ENCODE measurements at places on chromosomes 11 and 22.

GRCh38 chr22:30297276-30297990, 8.1 kb upstream of the CASTOR1 start:
- no peak for DNase-seq

GRCh38 chr11:55658031-55658573, 3.9 kb upstream of the OR4C6 start:
- no peak for DNase-seq

DNA sequence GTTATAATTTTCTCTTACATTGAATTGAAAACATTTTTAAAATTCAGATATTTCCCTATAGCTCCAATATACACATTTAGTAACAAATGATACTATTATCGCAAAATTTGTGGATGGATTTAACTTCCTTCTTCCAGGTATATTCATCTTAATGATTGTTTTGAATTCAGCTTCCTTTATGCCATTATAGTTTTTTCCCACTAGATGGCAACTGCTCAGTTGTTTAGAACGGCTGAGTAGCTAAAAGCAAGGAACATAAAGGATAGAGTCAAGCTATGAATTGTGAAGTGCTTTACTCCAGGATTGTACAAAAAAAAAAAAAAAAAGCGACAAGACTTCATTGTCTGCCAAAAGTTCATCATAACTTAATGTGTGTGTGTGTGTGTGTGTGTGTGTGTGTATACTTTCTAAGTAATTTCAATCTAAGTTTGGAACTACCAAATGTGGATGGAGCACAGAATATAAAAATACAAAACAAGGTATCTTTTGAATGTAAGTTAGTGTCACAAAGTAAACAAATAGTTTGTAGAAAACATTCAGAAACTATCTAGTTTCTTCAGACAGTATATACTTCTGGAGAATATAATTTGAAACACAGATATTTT, 846.4 kb downstream of the DLG2 start:
- no peak for DNase-seq

- DNase-seq = no peak
Measured at GRCh38 chr11:18669219-18669596, 29.4 kb upstream of the TMEM86A start.

DNA sequence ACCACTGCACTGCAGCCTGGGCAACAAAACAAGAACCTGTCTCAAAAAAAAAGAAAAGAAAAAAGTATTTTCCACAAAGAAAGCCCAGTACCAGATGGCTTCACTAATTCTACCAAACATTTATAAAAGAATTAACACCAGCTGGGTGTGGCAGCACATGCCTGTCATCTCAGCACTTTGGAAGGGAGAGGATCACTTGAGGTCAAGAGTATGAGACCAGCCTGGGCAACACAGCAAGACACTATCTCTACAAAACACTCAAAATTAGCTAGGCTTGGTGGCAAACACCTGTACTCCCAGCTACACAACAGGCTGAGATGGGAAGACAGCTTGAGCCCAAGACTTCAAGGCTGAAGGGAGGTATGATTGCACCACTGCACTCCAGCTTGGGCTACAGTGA, 20.1 kb downstream of the RSF1 start:
- no peak for DNase-seq

GRCh38 chr22:36235585-36235984, 3.7 kb downstream of the APOL2 start:
- peak; percentile 56 for DNase-seq

GRCh38 chr11:95514416-95515110, 275.0 kb downstream of the FAM76B start:
- DNase-seq = no peak

- DNase-seq = no peak
Measured at GRCh38 chr11:88448131-88448670, 110.7 kb upstream of the CTSC start.

- DNase-seq = no peak
Measured at GRCh38 chr11:111427471-111427912, 48.4 kb upstream of the POU2AF1 start.

GRCh38 chr11:61007383-61007955, 36.0 kb downstream of the CD6 start:
- DNase-seq = no peak

DNA sequence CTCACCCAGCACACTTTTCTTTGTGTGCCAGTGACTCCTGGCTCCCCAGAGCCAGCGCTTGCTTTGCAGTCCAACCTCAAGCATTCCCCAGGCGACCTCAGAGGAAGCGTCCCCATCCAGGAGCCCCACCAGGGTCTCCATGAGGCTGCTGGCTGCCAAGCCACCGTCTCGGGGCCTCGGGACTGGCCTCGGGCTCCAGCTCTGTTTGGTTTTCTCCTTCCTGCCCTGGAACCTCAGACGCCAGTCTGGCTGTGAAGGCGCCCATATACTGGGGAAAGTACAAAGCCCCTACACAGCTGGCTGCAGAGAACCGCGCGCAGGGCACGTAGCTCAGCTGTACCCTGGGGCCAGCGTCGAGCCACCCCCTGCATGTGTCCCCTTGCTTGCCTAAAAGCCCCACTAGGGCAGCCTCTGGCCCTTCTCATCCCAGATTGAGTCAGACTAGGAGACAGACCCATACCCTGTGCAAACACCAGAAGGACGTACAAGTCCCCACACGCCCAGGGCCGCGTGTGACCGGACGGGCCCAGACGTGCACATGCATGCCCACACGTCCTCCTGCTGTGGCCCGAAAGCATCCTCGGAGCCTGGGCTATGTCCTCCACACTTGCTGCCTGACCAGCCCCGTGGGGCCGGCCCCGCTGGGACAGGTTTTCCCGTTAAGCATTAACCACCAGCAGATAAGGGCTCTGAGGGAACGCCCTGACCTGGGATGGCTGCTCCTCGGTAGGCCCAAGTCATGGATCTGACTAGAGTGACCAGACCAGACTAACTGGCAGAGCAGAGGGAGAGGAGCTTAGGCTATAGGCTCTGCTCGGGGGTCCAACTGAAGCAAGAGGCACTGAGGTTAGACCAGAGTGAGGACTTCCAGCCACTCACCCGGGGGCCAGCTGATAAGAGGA, 4.2 kb upstream of the SYT8 start:
- no peak for DNase-seq

- no peak for DNase-seq
Measured at GRCh38 chr22:25546751-25547150, 17.7 kb upstream of the GRK3 start.

DNA sequence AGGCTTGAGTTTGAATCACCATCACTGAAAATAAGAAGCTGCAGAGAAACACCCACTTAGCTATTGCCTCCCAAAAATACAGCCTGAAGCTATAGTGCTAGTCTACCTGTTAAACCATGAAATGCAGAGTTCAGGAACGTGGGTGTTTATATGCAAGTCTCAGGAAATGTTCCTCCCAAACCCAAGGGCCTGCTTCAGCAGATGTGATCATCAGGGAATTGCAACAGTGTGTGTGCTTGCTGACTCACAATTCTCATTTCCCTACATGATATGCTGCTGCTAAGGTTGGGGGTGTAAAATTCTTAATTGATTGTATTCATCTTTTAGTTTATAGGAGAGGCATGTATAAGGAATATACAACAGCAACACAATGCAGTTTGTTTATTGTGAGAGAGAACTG, 49.6 kb downstream of the NUP98 start:
- DNase-seq = no peak

GRCh38 chr11:78402847-78403246, 14.8 kb downstream of the GAB2 start:
- DNase-seq = no peak

DNA sequence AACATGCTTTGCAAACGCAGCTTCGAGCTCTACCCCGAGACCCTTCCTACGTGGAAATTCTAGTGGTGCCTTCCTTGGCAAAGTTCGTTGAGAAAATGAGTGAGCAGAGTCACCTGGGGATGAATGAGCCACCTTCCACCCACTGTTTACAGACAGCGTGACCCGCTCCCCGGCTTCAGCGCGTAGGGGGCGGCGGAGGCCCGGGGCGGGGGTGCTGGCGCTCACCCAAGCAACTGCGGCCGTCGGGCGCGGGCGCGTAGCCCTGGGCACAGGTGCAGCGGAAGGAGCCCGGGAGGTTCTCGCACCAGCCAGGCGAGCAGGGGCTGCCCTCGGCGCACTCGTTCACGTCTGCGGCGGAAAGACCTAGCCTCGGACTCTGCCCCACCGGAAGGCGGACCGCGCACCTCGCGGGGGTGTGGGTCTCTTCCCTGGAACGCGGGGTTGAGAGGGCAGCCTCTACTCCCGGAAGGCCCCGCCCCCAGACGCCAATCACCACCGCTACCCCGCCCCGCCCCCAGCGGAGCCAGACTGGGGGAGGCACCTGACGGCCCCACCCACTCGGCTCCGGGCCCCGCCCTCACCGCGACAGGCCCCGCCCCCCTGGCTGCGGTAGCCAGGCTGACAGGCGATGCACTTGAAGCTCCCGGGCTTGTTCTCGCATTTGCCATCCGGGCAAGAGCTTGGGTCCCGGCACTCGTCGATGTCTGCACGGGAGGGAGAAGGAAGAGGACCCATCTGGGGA, 11.8 kb downstream of the LTBP3 start:
- no peak for DNase-seq

GRCh38 chr11:66867425-66868040, 10.7 kb downstream of the LRFN4 start:
- DNase-seq = no peak

- DNase-seq = no peak
Measured at GRCh38 chr11:2924381-2924780, 4.8 kb downstream of the PHLDA2 start.

- DNase-seq = no peak
Measured at GRCh38 chr22:39287076-39287725, 32.2 kb downstream of the RPL3 start.

GRCh38 chr22:49936018-49936972, 17.9 kb downstream of the CRELD2 start:
- no peak for DNase-seq

- no peak for DNase-seq
Measured at GRCh38 chr11:47724041-47724729, 9.0 kb upstream of the AGBL2 start.

DNA sequence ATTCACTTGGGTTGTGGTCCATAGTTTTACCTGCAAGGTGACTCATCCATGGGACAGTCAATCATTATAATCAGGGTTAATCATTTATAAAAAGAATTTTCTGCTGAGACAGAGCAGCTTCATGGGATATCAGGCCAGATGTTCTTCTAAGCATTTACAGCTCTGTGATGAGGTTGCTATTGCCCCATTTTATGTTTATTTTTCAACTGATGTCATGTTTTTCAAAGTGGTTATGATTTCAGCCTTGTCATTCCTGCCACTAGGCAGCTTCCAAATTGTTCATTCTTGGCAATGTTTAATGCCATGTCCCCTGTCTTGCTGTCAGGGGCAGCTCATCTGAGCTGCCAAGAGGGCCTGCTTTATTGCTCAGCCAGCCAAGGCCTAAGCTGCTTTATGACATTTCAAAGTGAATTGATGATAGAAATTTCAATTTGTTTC, 35.9 kb upstream of the ZBED5 start:
- no peak for DNase-seq

DNA sequence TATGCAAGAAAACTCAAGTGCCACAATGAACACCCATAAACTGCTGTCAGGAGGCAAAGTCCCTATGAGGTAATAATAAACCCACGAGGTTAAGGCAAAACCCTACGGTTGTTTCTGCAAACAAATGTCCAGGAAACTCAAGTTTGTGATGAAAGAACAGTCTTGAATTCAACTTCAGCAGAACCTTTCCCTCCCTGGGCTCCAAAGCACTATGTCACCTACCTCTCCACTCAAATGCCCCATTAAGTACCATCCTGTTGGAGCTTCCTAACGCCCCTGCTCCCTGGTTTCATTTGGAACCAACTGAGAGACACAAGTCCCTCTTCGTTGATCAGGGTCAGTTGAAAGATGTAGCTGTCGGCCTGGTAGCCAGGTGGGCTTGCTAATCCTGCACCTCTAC, 2.6 kb upstream of the C11orf91 start:
- DNase-seq = no peak

- no peak for DNase-seq
Measured at GRCh38 chr11:20095189-20095588, 65.1 kb downstream of the DBX1 start.

DNA sequence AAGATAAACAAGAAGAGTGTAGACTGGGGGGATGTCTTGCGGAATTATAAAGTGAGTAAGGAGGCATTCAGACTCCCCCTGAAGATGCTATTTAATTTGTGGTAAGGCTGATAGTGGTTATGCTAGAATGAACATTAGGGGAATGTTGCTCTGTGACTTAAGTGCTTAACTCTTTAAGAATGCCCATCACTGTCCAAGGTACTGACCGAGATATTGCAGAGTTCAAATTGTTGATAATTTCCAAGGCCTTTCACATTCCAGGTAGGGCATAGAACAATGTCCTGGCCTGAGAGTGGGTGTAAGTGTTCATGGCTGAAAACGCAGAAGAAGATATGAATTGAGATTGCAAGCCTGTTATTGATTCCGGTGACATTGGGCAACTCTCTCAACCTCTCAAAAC, 90.3 kb upstream of the SEZ6L start:
- no peak for DNase-seq

DNA sequence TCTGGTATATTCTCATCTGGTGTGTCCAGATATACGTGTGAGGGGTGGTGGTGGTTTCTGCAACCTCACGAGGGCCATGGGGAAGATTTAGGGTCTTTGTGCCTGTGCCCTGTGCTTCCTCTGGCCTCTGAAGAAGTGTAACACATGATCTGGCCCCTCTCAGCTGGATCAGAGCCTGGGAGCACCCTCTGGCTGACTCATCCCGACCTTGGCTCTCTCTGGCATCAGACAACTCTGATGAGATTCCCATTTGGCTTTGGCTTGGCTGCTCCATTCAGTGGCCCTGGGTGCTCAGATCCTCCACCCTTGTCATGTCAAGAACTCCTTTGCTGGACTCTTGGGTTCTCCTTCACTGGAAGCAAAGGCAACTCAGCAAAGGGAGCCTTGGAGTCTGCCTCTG, 45.2 kb downstream of the RASSF10 start:
- DNase-seq = no peak

DNA sequence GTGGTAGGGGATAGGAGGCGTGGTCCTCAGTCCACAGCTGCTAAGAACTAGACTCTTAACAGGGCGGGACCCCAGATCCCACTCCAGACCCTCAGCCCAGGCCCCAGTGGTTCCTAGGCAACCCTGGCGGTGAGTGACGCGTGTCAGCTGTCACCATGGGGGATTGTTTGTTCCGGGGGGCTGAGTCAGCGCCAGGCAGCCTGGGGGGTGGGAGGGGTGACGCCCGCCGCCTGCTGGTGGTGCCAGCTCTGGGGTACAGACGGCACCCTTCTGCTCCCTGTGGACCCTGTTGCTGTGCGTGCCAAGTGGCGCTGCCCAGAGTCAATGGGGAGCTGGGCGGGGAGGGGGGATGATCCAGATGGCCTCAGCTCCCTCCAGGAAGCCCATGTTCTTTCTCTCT, 2.5 kb downstream of the CNIH2 start:
- DNase-seq = no peak

DNA sequence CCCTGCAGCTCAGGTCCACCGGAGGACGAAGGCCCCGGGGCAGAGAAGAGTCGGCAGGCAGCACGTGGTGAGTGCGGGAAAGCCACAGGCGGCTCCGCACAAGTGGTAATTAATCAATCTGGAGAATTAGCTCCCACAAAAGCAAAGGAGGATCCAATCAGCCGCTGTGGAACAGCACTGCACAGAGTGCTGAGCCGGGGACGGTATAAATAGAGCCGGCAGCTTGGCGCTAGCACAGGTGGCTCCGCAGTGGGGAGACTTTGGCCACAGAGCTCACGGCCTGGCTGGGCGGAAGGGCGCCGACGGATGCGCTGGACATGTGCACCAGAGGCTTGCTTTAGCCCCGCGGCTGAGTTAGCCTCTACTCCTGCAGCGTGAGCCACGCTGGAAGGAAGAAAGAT, 48.9 kb downstream of the IGSF9B start:
- no peak for DNase-seq
